B cell (primary cell): ENCODE measurements at places on chromosomes 7 and 10.

- no peak for DNase-seq
These were observed 17.0 kb upstream of the INSIG1 start for GRCh38 chr7:155280446-155281397.

DNA sequence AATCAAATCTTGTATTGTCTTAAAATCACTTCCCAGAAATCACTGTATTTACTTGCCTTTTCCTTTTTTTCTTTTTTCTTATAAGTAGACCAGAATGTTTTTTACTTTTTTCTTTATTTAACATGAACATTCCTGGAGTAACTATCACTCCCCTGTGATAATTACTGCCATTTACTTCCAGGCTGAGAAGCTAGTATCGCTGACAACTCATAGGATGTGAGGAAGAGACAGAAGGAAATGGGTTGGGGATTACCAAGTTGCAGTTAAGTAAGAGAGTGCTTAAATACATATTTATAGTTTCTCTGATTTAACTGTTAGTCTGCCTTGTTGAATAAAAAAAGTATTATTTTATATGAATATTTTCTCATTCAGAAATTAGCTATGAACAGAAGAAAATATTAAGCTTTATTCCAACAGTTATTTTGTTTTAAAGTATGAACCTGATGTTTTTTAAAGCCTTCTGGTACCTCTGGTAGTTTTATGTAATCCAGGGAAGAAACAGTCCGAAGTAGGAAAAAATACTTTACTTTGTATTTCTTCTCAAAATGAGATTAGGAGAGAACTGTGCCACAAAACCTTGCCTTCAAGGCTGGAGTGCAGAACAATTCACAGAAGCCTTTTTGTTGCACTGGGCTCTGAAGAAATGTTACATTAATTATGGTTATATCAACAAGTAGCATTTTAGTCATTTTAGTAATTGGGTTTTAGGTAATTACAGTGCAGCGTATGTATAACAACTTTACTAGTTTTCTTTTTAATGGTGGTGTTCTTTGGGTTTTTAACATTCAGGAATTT is 72.8 kb downstream of the SHOC2 start:
- no peak for DNase-seq

DNA sequence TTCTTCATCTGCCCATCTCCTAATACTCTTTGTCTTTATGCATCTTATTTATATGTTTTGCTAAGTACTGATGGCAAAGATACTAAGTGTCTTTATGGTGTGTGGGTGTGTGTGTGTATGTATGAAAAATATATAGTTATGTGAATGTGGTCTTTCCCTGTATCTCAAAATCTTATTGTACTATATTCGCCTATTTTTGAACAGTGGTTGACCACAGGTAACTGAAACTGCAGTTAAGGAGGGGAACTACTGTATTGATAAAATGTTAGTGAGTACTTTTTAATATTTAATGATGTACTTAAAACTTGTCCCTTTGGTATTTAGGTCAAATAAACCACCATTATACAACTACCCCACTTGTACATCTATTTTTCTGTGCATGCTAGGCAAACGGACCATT is 85.9 kb downstream of the ADD3 start:
- DNase-seq, result no peak

GRCh38 chr10:119942973-119943372 is 50.4 kb downstream of the SEC23IP start:
- DNase-seq, result no peak

DNA sequence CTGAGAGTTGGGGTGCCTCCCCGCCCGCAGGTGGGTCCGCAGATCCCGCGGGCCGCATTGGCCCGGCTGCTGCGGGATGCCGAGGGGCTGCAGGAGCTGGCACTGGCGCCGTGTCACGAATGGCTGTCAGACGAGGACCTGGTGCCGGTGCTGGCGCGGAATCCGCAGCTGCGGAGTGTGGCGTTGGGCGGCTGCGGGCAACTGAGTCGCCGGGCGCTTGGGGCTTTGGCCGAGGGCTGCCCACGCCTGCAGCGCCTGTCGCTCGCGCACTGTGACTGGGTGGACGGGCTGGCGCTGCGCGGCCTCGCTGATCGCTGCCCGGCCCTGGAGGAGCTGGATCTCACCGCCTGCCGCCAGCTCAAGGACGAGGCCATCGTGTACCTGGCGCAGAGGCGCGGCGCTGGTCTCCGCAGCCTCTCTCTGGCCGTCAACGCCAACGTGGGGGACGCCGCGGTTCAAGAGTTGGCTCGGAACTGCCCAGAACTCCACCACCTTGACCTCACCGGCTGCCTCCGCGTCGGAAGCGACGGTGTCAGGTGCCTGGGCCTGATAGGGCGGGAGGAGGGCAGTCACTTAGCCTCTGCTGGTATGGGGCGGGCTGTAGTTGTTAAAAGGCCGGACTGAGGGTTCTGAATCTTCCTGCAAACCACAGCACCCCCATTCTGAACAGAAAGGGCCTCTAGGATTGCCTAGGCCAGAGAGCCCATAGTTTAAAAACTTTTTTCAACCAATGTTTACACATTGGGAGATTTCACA is 1.3 kb downstream of the FBXL15 start:
- no peak for DNase-seq

DNA sequence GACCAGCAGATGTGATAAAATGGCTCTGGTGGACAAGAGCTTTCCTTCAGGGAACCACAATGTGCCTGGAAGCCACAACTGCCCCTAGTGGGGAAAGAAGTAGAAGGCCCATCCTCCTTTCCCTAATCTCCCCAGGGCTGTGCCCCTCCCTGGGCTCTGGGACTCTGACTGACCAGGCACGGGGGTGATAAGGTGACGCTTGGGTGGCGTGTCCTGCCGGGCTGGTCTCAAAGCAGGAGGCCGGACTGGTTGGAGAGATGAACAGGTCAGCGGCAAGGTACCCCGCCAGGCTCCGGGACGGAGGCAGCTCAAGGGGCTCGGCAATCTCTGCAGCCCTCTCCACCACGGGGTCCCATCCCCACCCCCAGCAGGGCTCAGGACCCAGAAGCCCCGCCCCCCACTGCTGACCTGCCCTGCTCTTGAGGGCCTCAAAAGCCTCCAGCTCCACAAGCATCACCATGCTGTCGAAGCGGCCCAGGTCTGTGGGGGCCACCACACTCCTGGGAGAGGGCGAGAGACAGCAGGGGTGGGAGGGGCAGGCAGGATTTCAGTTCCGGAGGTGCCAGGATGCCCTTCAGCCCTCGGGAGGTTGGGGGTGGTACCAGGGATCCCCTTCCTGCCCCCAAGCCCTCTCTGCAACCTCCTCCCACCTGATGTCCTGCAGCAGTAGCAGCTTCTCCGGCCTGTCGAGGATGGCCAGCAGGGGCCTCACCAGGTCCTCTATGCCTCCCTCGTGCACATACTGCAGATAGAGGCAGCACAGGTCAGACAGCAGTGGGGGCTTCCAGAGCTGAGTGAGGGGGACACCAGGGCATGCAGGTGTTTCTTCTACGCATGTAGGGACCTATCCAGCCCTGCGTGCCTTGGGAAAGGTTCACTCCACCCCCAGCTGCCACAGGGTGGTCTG is 12.2 kb downstream of the LZTS2 start:
- DNase-seq, result no peak

DNA sequence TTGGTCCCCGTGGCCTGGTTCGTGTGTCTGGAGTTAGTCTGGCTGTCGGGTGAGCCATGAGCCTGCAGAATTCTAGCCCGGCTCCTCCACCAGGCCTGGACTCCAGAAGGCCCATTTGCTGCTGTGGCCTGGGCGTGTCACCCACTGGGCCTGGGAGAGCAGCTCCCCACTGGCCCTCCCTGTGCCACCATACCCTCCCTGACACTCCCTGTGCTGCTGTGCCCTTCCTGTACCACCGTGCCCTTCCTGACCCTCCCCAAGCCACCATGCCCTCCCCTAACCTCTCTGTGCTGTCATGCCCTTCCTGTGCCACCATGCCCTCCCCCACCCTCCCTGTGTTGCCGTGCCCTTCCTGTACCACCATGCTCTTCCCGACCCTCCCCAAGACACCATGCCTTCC is 39.1 kb upstream of the DIP2C start:
- DNase-seq, result no peak

DNA sequence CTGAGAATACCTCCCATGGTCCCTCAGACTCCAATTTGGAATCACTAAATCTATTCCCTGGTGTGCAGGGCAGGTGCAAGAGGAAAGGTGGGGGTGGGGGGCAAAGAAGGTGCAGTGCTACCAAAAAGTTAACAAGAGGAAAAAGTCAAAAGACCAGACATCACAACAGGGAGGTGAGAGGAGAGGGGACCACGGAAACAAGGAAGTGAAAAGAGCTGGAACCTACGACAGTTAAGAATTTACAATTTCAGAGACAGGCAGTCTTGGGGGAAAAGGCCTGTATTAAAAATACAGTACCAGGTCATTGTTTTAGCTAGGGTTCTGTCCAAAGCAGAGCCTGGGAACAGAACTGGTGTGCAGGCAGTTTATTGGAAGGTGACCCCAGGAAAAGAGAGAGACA is 14.6 kb downstream of the ITGB1 start:
- no peak for DNase-seq

DNA sequence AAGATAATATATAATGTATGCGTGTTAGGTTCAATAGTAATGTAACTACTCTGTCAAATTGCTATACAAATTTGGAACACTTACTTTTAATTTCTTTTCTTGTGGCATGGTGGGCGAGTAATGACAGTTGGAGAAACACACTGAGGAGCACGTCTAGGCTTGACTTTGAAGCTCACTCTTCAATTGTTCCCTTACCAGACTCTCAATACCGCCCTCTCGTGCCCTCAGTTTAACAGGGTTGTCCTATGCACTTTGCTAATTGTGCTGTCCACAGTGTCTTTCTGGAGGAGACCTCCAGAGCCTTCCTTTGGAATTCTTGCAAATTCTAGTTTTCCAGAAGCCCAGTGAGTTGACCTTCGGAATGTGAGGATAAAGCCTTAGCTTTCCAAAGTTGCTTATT is 107.2 kb upstream of the RELN start:
- no peak for DNase-seq

DNA sequence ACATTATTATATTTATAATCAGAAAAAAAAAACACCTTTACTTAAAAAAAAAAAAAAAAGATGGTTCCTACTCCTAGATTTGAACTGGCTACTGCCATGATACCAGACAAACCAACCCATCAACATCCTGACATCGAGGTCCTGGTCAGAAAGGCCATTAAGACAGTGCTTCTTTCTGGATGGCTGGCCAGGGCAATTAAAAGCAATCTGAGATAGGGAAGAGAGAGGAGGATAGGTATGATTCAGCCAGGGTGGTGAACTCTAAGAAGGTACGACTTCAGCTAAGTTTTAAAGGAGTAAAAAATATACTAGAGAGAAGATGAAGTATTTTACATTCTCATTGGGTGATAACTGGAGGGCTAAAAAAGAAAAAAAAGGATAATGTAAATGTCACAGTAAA is 139.0 kb downstream of the DOCK4 start:
- no peak for DNase-seq

DNA sequence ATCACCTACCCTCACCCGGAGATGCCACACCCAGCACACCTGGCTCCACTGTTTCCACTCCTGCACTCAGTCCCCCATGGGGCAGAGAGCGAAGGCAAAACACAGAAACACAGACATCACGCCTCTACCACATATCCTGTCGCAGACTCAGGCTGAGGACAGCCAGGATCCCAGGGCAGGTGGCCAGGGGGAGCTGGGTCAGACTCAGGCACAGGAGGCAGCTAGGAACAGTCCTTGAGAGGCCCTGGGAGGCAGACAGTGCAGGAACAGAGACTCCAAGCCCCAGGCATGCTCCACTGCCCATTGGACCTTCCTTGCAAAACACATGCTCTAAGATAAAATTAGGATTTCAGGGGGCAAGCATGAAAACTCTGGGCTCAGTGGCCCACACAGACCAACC is 154.4 kb upstream of the C7orf33 start:
- peak; percentile 16 for DNase-seq

- DNase-seq, result no peak
These were observed 16.0 kb upstream of the VWA2 start for GRCh38 chr10:114223066-114223465.

DNA sequence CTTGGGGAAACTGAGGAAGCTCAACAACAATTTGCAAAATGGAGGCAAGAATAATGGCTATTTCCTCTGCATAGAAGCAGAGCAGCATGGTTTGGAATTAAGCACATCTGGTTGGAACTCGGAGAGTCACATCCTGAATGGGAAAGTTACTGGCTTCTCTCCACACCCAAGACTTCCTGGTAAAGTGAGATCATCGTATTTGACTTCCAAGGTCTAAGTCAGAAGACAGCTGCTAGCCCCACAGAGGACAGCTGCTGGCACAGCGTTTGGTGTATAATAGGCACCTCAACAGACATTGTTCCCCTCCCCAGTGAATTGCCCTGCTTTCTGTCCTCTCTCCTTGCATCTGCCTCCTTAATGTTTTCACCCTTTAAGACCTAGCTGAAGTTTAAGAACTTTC is 37.0 kb upstream of the NRF1 start:
- DNase-seq, result no peak

DNA sequence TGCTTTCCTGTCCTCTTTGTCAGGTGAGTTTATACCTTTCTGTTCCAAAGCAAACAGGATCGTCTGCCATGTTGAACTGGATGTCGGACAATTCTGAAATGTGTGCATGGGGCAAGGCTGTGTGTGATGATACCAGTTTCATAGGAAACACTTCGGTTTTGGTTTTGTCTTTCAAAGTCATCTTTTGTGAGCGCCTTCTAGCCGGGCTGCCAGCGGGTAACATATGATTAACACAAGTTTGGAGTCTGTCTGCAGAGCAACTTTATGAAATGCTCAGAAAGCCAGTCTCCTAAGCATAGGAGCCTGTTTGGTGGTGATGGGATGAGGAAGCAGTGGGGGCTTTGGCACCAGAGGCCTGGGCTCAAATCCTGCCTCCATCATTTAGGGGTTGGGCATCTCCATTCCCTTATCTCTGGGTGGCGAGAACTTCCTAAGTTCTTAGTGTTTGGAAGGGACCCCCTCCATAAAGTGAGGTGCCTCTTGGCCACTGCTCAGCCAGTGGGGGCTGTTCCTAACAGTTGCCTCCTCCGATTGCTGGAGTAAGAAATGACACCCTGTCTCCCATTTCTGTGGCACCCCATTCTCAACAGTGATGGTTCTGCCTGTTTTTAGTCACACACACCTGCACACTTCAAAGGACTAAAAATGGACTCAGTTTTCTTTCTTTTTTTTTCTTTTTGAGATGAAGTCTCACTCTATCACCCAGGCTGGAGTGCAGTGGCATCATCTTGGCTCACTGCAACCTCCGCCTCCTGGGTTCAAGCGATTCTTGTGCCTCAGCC is 36.8 kb downstream of the CUX1 start:
- DNase-seq, result no peak

DNA sequence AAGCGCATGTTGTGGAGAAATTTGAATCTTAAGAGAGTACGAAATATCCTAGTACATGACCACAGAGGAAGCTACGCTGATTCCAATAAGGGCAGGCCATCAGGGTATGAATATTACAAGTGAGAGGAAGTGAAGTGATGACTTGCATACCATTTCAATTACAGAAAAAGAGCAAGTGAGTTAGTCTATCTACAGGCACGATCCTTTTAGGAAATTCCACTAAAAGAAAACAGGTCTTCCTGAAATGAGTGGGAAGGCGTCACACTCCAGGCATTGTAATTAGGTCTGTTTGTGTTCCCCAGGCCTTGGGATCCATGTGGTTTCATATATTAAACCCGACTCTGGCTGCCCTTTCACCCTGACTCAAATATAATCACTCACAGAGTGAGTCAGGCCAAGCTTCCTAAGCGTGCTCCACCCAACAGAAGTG is 152.5 kb downstream of the SEMA3A start:
- no peak for DNase-seq

- DNase-seq, result no peak
These were observed 323.5 kb downstream of the ADARB2 start for GRCh38 chr10:1413823-1414222.
